Activated CD4-positive, alpha-beta T cell treated with anti-CD3 and anti-CD28 coated beads, Interleukin-2, amount 50 U/mL, for 4 hours (primary cell): ENCODE measurements at places on chromosomes 5 and 9.

DNA sequence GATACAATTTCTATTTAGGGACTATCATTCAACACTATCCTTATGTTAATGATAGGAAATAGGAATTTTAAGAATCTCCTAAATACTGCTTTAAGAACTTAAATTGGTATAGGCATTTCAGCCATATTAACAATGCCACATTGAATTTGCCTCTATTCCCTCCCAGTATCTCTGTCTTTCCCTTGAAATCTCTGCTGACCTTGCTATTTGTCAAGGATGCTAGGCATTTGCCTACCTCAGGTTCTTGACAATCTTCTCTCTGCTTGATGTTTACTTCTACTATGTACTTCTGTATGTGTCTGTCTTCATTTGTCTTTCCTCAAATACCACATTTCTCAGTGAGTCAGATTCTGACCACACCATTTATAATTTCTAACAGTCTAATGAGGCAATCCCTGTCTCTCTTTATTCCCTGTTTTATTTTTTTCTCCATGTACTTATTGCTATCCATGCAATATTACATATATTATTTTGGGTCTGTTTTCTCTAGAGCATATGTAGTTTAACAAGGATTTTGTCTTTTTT is 1461.4 kb upstream of the CDH9 start:
- no peak for DNase-seq

- DNase-seq, result peak; percentile 93
Measured at GRCh38 chr9:37903647-37904444, at the start of gene SLC25A51. Gene SLC25A51, minus strand, starts transcription at chr9:37904127. Its CDS starts 15,577 bp downstream, at chr9:37888550.

- DNase-seq, result no peak
Measured at GRCh38 chr9:14358523-14358922, 44.6 kb upstream of the NFIB start.

DNA sequence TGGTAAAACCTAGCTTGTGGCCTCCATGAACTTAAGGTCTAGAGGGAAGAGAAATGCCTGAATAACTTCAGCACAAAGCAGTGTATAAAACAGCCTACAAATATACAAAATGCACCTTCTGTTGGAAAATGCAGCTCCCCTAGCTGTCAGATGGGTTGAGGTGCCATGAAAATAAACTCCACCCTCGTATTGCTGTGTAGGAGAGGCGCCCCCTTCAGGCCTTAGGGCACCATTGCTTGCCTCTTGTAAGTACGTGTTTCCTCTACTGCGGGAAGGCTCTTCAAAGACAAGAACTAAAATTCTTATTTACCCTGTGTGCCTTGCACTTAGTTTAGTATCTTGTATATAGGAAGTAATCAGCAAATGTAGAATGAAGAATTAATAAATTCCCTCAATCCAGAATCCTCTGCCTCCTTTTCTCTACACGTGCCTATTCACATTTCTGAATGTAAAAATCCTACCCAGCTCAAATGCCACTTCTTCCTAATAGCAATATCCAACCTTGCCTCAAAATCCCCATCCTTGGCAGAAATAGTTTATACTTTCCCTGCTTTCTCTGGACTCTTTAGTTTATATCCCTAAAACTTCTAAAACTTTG is 393.7 kb upstream of the PDE4D start:
- DNase-seq, result no peak

DNA sequence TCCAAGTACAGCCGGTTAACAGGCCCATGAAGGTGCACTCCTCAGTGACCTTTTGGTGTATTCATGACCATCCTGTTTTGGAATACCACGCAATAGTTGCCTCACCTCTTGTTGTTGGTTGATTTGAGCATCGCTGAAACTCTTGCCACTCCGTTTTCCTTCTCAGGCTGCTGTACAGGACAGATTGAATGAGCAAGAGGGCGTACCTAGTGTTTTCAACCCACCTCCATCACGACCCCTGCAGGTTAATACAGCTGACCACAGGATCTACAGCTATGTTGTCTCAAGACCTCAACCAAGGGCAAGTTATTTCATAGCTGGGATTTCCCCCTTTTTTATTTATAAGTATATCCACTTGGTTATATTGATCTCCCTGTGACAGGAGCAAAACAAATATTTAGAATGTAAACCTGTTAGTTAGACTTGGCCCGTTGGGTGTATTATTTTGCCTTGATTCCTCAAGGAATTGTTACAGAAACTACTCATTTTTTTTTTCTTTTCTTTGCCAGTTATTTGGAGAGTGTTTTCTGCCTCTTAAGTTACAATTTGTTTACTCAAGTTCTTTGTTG is 38.1 kb downstream of the FAF2 start:
- DNase-seq, result no peak

DNA sequence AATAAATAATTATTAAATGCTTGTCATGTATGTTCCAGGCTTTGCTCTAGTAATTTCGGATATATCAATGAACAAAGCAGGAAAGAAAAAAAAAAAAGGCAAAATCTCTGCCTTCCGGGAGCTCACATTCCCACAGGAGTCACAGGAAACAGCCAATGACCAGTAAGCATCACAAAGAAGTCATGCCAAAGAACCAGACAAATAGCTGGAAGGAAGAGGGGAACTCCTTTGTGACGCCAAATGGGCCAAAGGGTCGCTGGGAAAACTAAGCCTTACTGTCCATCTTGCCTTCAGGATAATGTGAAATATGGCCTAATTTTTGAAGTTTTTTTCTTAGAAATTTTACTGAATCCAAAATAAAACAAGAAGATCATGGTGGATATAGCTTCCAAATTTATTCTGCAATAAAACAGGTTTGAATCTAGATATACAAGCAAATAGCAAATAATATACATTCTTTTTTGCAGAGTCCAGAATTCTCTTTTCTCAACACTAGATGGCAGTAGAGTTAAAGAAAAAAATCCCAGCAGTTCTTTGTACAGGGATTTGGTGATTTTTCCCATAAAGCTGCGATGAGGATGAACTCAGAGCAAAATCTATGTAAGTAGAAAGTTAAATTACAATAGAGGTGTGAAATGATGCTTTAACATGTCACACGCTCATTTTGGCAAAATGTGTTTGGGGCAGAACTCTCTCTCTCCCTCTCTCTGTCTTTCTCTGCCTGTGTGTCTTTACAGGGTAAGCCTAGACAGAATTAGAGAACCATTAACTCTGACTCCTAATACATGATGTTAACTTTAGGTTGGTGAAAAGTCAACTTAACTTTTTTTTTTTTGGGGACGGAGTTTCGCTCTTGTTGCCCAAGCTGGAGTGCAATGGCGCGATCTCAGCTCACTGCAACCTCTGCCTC is 60.0 kb upstream of the TUT7 start:
- DNase-seq, result no peak

DNA sequence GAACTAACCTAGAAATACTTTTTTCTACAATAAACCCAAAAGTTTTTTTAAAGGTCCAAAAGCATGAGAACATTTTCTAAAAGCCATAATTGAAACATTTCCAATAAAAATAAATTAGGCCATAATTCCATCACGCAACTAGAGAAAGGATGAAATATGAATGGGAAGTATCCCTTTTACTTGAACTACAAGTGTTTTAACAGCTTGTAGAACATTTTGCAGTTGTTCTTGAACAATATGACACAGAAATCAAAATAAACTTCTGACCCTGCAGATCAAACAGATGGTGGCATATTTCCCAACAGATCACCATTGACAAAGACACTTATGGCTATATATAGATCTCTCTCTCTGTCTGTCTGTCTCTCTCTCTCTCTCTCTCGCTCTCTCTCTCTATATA is 624.4 kb downstream of the PSAT1 start:
- DNase-seq, result no peak

DNA sequence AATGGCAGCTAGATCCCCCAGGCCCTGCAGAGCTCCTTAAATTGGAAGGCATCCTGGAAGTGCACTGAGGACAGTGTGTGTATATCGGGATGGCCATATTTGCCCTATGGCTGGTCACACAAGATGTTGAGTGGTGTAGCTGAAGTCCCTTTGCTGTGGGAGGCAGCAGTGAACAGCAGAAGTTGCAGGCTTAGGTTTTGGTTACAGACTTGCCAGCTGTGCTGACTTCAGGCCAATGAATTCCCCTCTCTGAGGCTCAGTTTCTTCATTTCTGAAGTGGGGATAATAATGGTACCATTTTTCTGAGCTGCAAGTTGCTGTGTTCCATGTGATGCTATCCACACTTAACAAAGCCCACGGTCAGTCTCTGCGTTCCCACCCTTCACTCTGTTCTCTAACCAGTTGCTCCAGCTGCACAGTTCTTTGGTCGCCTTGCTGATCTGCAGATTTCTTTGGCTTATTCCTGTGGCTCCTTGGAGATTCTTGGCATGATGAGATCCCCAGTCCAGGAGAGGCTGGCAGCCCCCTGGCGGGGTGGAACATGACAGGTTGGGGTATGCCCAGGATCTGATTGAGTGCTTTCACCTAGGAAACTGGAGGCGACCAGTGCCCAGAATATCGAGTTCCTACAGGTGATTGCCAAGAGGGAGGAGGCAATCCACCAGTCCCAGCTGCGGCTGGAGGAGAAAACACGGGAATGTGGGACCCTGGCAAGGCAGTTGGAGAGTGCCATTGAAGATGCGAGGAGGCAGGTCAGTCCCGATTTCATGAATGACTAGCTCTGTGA is 6.5 kb upstream of the GLE1 start:
- DNase-seq, result no peak

DNA sequence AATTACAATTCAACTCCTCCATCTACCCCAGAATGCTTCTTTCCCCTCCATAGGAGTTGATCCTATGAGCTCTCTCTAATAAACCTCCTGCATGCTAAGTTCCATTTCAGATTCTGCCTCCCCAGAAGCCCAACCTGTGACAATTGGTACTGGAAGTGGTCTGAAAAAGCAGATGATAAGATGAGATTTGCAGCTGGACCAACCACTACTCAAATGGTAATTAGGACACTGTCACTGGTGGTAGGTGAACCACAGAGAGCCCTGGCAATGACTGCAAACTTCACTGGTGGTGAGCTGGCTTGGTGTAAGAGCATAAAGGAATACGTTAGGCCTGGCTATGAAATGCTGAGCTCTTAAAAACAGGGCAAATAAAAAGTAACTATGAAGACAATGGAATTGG is 112.6 kb downstream of the ESM1 start:
- DNase-seq, result no peak

DNA sequence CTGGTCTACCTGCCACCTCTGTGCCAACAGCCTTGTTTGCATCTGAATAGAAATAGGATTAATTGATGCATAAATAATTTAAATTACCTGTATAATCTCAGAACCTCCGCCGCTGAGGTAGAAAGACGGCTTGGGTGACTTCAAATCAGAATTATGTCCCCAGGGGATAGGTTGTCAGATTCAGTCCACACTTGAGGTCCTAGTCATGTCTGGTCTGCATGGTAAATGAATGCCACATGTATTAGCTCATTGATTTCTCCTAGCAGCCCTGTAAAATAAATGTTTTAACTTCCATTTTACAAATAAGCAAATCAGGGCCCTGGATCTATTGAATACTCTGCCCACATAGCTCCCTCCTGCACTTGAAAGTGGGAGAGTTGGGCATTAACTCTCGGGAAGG is 368.0 kb upstream of the WWC1 start:
- DNase-seq, result no peak

GRCh38 chr5:133662578-133662977 is 50.2 kb upstream of the FSTL4 start:
- DNase-seq, result no peak

DNA sequence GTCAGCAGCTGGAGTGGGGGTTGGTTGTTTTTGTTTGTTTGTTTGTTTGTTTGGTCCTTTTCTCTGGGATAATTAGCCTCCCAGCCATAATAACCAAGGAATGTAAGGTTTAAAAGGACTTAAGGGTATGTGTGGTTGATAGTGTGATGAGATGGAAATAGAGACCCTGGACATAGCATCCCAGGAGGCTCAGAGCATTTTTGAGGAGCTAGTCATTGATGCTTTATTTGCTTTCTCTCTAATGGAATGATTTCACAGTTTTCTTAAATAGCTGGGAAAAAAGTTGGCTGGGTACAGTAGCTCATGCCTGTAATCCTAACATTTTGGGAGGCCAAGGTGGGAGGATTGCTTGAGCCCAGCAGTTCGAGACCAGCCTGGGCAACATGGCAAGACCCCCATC is 45.1 kb downstream of the TTC1 start:
- DNase-seq, result no peak

GRCh38 chr5:56116599-56117141 is 116.5 kb downstream of the ANKRD55 start:
- no peak for DNase-seq

- DNase-seq, result no peak
Measured at GRCh38 chr5:111968459-111968858, 211.5 kb upstream of the NREP start.

- DNase-seq, result no peak
Measured at GRCh38 chr9:71984831-71985281, 73.4 kb downstream of the C9orf85 start.

DNA sequence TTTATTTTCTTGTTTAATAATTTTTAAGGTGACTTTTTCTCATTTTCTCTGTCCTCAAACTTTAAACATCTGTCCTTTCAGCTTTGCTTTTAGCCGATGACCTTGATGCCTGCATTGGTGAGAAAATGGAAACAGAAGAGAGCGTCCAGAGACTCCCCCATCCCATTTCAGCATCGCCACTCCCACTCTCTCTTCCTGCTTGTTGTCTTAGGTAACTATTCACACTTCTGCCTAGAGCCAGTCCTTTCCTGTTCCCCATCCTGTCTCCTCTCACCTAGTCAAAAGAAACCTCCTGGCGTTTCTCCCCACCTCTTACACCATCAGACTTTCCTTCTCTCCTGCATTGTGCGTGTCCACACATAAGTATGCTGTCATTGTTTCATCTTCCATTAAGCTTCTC is 124.6 kb downstream of the MAST4 start:
- DNase-seq, result no peak

DNA sequence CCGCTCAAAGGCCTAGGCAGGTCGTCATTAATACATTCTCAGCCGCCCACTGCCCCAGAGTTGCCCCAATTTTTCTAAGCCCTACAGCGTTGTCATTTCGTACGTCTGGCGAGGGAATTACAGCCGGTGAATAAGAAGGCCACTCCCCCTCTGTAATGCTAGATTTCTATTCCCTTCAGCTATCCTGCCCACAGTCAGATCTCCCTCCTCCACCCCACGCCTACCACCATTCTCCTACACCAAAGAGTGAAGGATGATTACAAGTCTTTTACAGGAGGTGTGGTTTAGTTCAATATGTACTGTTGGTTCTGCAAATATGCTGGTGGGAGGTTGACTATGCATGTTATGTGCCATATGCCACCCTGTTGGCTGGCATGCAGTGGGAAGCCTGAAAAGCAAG is 83.7 kb upstream of the SMIM15 start:
- DNase-seq, result no peak

GRCh38 chr5:112685931-112686330 is 51.8 kb upstream of the APC start:
- DNase-seq, result no peak

GRCh38 chr5:141760193-141760592 is 78.2 kb upstream of the ARAP3 start:
- DNase-seq, result no peak

DNA sequence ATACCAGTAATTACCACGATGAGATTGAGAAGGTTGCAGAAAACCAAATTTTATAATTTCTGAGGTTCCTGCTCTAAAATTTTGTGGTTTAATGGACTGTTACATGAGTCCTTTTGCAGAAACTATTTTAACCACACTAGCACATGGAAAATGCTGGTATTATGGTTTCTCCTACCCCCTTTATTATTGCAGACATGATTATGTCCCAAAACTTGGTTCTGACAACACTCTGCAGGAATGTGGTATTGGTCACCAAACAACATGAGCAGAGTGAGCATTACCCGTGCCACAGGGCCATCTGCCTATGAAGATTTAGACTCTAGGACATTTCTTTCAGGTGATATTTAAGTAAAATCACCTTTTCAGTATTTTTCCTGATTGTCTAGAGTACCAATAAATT is 2.8 kb upstream of the ECM2 start:
- no peak for DNase-seq

- DNase-seq, result no peak
Measured at GRCh38 chr5:1332461-1333001, 12.4 kb downstream of the CLPTM1L start.
